HepG2 (cell line): ENCODE measurements at places on chromosomes 3 and 15.
A peak's percentile ranks its signal among the peaks of the same experiment; 100 is the strongest.

DNA sequence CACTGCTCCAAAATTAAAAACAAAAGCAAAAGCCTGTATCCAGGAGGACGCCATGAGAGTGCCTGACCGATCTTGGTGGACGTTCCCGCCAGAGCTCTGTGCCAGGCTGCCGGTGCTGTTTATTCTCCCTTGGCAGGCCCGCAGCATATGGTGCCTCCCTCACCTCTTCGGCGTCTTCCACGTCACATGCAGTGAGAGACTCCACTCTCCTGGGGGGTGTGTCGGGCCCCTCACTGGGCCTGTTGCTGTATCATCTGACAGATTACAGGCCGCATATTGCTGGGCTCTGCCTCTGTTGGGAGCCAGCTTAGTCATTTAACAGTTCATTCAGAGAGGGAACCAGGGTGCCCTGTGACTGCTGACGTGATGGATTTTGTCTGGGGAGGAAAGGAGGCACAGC, 86.4 kb upstream of the ARRDC4 start:
- H3K4me1 ChIP-seq, result no peaks in the 10 kb centered on the region
- H3K27ac ChIP-seq, result no peak overlapping the region
- H3K4me3 ChIP-seq, result no peak overlapping the region
- no peaks in the 10 kb centered on the region for H3K27me3 ChIP-seq
- no peaks in the 10 kb centered on the region for H3K36me3 ChIP-seq
- DNase-seq, result no peak

DNA sequence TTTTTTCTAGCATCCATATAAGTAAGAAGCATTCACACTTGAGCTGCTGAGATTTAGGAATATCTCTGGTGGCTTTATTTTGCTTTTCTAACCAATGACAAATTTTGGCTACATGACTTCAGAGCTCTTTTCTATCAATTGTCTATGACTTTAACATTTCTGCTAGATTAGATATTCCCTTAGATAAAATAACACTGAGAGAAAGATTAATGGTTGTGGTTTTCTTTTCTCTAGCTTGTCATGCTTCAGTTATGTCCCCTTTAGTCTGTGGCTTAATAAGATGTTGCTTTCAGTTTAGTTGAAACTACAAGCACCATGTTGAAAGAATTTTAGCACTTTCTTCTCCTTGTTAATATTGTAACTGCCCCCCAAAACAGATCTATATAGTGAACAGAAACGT, 665.6 kb upstream of the CCDC54 start:
- H3K27me3 ChIP-seq, result no peaks in the 10 kb centered on the region
- no peaks in the 10 kb centered on the region for H3K36me3 ChIP-seq
- no peak for DNase-seq
- H3K4me3 ChIP-seq, result no peak overlapping the region
- H3K27ac ChIP-seq, result no peak overlapping the region

DNA sequence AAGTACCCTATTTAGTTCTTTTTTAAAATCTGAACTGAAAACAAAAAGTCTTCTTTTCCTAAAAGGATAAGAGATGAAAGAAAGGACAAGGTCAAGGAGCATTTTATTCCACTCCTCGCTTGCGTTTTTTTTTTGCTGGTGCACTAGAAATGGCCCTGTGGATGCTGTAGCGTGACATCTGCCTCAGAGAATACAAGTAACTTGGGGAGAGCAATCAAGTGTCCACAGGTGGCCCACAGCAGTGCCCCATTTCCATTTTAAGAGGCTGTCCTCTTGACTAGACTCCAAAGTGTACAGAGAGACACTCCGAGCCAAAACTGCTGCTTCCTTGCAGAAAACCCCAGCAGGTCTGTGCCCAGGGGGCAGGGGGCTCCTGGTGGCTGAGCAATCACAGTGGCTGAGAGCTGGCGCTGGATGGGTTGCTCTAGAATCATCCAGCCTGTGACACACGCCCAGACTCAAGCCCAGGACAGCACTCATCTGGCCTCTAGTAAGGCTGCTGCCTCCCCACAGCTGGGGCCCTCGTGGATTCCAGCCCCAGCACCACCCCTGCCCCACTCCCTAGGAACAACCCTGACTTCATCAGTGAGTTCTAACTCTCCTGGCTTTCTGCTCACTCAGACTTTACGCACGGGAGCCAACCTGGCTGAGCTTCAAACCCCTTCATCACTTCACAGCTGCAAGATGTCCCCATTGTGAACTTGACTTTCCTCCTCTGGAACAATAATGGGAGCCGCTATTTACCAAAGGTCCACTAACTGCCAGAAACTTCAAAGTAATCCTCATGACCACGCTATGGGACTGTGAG, 71.1 kb upstream of the SPATA12 start:
- peak overlapping the region; percentile 68 for H3K4me3 ChIP-seq
- H3K27ac ChIP-seq, result peak overlapping the region; percentile 76
- no peaks in the 10 kb centered on the region for H3K27me3 ChIP-seq
- peaks cover 61% of the 10 kb centered on the region for H3K4me1 ChIP-seq
- no peaks in the 10 kb centered on the region for H3K36me3 ChIP-seq

GRCh38 chr15:100295939-100296565, 45.7 kb downstream of the ADAMTS17 start:
- DNase-seq, result no peak
- no peaks in the 10 kb centered on the region for H3K4me1 ChIP-seq
- H3K4me3 ChIP-seq, result no peak overlapping the region
- no peak overlapping the region for H3K27ac ChIP-seq
- no peaks in the 10 kb centered on the region for H3K36me3 ChIP-seq
- no peaks in the 10 kb centered on the region for H3K27me3 ChIP-seq

GRCh38 chr3:17964108-17964507, 221.7 kb upstream of the TBC1D5 start:
- H3K4me1 ChIP-seq, result no peaks in the 10 kb centered on the region
- no peaks in the 10 kb centered on the region for H3K27me3 ChIP-seq
- no peak overlapping the region for H3K4me3 ChIP-seq
- no peaks in the 10 kb centered on the region for H3K36me3 ChIP-seq
- DNase-seq, result no peak

GRCh38 chr3:12727937-12728336, 31.1 kb downstream of the TMEM40 start:
- H3K4me3 ChIP-seq, result no peak overlapping the region
- no peaks in the 10 kb centered on the region for H3K36me3 ChIP-seq
- H3K4me1 ChIP-seq, result no peaks in the 10 kb centered on the region
- no peak overlapping the region for H3K27ac ChIP-seq
- no peak for DNase-seq

DNA sequence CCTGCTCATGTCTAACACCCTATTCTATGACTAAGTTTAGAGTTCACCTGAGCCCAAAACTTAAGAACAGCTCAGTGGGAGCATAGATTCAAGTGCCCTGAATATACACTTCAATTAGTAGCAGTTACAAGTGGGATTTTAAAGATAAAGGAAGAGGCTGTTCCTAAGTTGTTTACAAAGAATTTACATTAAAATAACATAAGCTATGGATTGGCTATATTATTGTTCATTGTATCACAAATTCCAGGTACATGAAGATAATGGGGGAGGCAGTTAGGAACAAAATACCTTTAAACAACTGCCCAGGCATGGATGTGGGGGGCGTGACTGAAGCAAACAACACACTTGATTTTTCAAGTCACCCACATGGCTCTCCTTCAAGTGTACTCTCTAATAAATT, 52.7 kb downstream of the ROPN1B start:
- no peak overlapping the region for H3K27ac ChIP-seq
- H3K36me3 ChIP-seq, result peaks cover 1% of the 10 kb centered on the region; the same call in 1 of the 2 replicates
- H3K27me3 ChIP-seq, result no peaks in the 10 kb centered on the region
- DNase-seq, result no peak

GRCh38 chr3:157190380-157190872, 30.5 kb upstream of the CCNL1 start:
- no peak for DNase-seq
- no peak overlapping the region for H3K27ac ChIP-seq
- no peak overlapping the region for H3K4me3 ChIP-seq
- H3K36me3 ChIP-seq, result no peaks in the 10 kb centered on the region
- H3K27me3 ChIP-seq, result no peaks in the 10 kb centered on the region

DNA sequence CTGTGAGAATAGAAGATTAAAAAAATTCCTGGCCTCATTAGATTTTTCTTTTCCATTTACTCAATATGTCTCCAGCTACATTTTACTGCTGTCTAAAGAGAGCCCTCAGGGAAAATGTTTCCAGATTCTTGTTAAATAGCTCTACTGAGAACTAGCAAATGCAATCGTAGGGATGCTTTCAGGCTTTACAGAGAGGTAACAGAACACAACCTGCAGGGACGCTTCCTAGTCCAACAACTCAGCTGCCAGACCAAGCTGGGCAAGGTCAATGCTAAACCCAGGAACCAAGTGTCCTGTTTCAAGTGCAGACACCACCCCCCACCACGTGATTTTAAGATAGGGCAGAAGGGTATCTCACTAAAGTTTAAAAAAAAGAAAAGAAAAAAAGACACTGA, 25.2 kb downstream of the ARHGEF3 start:
- DNase-seq, result no peak
- H3K27me3 ChIP-seq, result no peaks in the 10 kb centered on the region
- no peak overlapping the region for H3K4me3 ChIP-seq
- peaks cover 21% of the 10 kb centered on the region; the same call in 2 of the 3 replicates for H3K36me3 ChIP-seq
- H3K27ac ChIP-seq, result no peak overlapping the region

DNA sequence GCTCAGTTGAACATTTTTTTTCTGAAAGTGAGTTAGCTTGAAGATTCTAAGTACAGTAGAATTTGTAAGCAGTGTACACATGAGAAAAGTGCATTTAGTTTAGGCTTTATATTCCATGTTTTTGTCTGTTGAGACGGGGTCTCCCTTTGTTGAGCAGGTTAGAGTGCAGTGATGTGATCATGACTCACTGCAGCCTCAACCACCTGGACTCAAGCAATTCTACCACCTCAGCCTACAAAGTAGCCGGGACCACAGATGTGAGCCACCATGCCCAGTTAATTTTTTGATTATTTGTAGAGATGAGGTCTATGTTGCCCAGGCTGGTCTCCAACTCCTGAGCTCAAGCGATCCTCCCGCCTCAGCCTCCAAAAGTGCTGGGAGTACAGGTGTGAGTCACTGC, 5.3 kb upstream of the CSNK1G1 start:
- peaks cover 8% of the 10 kb centered on the region for H3K4me1 ChIP-seq
- H3K27ac ChIP-seq, result no peak overlapping the region
- H3K27me3 ChIP-seq, result no peaks in the 10 kb centered on the region
- DNase-seq, result no peak
- peaks cover 8% of the 10 kb centered on the region for H3K36me3 ChIP-seq

DNA sequence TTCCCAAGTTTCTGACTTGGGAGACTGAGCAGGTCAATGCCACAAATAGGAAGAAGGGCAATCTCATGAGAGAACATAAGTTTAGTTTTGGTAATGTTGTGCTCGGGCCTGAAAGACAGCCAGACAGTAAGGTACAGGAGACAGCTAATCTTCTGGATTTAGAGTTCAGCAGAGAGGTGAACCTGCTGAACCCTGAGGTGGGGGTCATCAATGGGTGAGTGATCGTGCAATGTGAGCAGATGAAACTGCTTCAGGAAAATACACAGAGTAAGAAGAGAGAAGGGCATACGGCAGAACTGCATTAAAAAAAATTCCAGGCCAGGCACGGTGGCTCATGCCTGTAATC, 23.3 kb downstream of the RUBCN start:
- H3K27me3 ChIP-seq, result no peaks in the 10 kb centered on the region
- peaks cover 7% of the 10 kb centered on the region; the same call in 1 of the 2 replicates for H3K4me1 ChIP-seq
- 0 out of 3 replicates have a peak, but pooled peaks cover 7% of the 10 kb centered on the region for H3K36me3 ChIP-seq

DNA sequence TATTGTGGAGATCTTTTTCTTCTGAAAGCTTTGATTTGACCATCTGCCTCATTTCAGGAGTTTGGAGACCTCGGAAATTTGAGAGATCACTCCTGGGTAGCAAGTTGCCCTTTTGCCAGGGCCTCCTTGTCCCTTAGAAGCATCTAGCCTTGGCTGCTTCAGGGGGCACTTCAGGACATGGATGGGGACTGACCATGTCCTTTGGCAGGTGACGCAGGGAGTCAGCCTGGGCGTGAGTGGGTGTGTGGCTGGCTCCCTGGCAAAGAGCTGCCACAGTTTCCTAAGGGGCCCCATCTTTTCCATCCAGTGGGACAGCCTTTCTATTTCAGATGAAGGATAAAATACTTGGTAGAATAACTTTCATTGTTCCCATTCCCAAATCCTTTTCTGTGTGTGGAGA, 27.6 kb downstream of the EEFSEC start:
- H3K27me3 ChIP-seq, result no peaks in the 10 kb centered on the region
- no peak overlapping the region for H3K4me3 ChIP-seq
- H3K4me1 ChIP-seq, result peaks cover 27% of the 10 kb centered on the region
- no peaks in the 10 kb centered on the region for H3K36me3 ChIP-seq
- H3K27ac ChIP-seq, result no peak overlapping the region
- no peak for DNase-seq

DNA sequence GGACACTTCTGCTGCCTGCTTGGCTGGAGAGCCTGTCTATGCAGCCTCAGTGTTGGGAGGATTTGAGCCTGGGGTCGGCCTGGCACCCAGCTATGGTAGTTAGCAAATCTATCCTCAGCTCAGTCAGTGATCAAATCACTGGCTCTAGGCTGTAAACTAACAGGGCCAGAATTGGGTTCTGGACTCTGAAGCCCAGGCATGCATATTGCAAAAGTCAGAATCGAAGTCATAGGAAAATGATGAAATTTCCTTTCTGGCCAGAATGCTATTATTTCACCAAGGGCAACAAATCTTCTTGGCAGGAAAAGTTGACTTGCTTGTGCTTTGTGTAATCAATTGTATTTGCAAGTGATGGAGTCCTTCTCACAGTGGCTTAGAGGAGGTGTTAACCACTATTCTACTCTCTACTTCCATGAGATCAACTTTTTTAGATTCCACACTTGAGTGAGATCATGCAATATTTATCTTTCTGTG, 482.6 kb upstream of the TPRG1 start:
- H3K27me3 ChIP-seq, result no peaks in the 10 kb centered on the region
- 0 out of 2 replicates have a peak, but pooled peaks cover 1% of the 10 kb centered on the region for H3K36me3 ChIP-seq
- no peak overlapping the region for H3K4me3 ChIP-seq
- H3K4me1 ChIP-seq, result peaks cover 21% of the 10 kb centered on the region
- DNase-seq, result no peak

DNA sequence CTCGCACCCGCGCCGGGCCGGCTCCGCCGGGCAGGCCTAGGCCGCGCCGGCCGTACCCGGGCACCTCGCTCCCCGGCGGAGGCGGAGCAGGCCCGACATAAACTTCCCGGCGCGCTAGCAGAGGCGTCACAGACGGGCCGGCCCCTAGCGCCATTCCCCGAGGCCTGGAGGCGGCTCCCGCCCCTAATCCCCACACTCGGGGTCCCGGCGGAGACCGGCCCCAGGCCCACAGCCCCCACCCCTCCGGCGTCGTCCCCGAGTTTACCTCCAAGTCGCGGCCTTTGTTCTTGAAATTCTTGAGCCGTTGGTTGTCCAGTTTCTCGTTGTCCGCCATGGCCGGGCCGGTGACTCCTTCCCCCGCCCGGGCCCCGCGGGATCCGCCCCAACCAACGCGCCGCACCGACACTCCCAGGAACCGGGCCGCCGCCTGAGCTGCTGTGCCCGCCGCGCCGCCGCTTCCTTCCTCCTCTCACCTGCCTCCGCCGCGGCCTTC, 376 bp downstream of the KPNA4 start:
- DNase-seq, result peak; percentile 28
- H3K36me3 ChIP-seq, result no peaks in the 10 kb centered on the region
- H3K27me3 ChIP-seq, result no peaks in the 10 kb centered on the region; the same call in 2 of the 3 replicates
- H3K27ac ChIP-seq, result peak overlapping the region; percentile 91
- peaks cover 49% of the 10 kb centered on the region for H3K4me1 ChIP-seq
